ENCODE measurements at places on chromosomes 12 and 14.

GRCh38 chr12:25690996-25691864 lies 138.1 kb upstream of the LMNTD1 start:
- no peak for DNase-seq

GRCh38 chr12:78885466-78885865 lies 20.9 kb downstream of the SYT1 start:
- no peak for DNase-seq

GRCh38 chr12:100433701-100434100 lies 40.0 kb upstream of the NR1H4 start:
- no peak for DNase-seq

GRCh38 chr12:106288494-106289195 lies 13.9 kb upstream of the TCP11L2 start:
- peak; percentile 84 for DNase-seq

GRCh38 chr14:70706177-70706576 lies 64.5 kb downstream of the TTC9 start:
- no peak for DNase-seq

DNA sequence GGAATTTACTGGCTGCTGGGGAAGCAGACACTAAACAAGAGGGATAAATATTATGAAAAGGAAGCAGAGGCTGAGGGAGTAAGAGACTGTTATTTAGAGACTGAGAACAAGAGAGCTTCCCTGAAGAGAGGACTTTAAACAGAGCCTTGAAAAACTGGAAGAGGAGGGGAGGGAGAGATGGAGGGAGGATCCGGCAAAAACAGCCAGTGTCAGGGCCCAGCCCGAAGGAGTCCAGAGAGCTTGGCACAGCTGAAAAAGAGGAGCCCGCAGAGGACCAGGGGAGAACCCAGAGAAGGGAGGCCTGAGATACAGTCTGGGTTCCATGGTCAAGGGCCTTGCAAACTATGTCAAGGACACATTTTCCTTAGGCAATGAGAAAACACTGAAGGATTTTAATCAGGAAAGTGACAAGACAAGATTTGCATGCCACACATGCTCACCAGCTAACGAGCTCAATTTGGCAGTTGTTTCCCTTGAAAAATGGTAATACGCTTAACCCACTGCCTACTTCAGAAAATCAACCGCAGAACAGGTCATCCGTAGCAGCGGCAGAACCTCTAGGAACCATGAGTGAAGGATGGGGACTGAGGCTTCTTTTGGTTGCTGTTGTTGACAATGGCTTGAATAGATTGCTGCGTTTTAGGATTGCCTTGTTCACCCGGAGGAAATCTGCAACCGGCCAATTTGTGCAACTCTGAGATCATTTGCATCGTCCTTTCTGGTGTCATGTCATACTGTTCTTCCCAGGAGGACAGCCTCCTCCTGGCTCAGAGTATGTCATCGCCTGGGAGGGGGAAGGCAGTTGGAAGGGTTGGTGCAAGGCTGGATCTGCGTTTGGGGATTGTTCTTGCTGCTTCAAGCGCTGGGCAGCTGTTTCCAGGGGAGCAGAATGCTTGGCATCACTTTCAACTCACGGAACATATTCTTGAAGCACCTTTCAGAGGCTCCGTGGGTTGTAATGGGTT lies 108.2 kb downstream of the PRMT8 start:
- no peak for DNase-seq

DNA sequence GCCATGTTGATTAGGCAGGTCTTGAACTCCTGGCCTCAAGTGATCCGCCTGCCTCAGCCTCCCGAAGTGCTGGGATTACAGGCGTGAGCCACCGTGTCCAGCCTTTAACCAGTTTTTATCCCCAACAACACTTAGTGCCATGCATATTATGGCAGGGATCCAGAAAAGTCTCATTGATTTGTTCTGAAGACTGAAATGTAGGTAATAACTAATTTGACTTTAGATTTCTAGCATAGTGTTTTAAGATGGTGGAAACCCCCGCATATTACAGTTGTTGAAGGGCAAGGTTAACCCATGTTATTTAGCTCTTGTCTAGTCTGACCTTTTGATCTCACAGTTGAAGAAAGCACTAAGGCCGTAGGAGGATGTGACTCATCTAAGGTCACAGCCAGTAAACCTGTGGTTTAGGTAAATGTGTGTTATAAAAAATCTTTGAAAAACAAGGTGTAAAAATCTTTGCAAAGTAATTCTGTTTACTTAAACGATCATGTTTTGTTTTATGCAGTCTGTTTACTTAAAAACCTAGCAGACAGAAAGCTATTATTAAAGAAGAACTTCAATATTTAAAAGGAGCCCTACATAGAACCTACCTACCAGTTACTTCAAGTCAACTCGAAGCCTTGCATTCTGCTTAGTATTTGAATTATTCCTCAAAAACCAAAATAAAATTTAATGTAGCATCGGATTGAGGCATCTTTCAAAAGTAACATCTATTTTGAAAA lies 24.8 kb downstream of the BICDL1 start:
- no peak for DNase-seq

- DNase-seq: no peak
Observed at GRCh38 chr14:69959136-69959535, 79.9 kb downstream of the SMOC1 start.

DNA sequence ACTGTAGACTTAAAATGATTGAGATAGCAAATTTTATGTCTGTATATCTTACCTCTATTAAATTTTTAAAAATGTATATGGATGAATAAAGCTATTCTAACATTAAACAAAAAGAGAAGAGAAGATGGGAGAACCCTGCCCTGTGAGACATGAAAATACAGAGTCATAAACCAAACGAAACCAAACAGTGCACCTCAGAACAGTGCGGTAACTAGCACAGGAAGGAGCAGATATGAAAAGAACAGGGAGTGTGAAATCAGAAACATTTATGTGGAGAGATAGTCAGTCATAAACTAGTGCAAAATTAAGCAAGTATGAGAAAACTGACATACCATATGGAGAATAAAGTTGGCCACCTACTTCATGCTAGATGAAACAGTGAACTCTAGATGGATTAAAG lies 135.1 kb downstream of the ERC1 start:
- DNase-seq: no peak

GRCh38 chr12:124661341-124661740 lies 93.9 kb upstream of the NCOR2 start:
- no peak for DNase-seq

GRCh38 chr14:58288106-58288792 lies 10.1 kb upstream of the ARID4A start:
- no peak for DNase-seq

GRCh38 chr12:124824195-124824594 lies 39.5 kb downstream of the SCARB1 start:
- no peak for DNase-seq

DNA sequence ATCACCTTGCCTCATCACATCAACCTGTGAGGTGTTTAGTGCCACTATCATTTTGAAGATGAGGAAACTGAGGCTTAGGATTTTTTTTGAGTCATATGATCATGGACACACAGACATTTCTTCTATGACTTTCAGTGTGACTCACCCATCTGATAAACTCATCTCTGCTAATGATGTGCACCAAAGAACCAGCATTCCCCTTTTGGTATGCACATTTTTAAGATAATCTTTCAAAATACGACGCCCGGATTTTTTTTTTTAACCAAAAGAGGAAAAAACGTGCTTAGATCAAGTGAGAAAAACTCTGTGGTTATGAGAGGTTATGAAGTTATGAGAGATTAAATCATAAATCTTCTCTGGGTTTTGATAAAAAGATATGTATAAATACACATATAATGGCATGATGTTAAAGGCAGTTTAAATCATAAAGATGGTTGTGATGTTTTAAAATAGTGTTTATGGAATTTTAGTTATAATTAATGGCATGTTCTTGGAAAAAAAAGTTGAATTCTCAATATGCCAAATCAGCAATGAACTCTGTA lies 948.1 kb downstream of the TMTC2 start:
- no peak for DNase-seq

DNA sequence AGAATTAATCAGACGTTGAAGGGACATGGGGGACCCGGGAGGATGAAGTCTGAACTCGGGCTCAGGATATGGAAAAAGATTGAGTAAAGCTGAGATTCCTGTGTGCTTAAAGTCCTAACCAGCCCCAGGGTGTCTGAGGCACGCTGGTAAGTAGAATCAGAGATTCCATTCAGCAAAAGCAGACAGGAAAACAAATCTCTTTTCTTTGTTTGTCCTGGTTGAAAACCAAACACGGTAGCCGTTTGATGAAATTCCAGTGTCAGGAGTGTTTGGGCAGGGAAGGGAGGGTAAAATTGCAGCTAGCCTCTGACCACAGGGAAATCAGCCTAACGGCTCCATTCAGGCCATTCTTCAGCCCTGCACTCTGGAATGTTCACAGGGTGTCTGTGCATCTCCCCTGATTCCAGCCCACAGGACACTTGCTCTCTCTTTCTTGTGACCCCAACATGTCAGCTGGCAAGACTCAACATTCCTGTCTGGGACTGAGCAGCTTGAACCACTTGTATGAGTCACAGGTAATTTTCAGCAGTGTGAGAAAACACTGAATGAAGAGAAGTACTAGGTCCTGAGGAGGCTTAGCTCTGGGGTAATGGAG lies 31.0 kb downstream of the NINJ2 start:
- DNase-seq: peak; percentile 88

DNA sequence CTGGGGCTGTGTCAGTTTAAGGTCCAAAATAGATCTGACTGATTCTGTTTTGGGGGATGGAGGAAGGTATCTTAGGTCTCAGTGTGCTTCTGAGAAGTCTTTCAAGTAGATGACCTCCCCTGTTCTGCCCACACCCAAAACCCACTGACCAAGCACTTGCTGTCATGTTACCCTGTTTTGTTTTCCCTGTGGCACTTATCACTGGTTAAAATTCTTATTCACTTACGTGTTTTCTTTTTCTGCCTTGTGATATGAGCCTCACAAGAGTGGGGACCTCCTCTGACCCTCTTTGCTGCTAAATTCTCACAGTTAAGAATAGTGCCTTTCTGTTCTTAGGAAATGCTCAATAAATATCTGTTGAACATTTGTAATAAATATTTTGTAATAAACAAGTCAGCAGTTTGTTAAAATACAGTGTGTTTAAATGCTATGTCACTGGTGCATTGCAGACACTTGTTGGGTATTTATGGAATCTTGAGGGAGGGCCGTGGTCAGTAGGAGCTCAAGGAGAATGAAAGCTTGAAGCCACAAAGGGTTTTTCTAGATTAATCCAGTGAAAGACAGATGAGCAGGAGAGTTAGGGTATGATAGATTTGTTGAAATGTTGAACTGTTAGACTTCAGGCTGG lies 20.9 kb downstream of the PLEKHA5 start:
- no peak for DNase-seq

DNA sequence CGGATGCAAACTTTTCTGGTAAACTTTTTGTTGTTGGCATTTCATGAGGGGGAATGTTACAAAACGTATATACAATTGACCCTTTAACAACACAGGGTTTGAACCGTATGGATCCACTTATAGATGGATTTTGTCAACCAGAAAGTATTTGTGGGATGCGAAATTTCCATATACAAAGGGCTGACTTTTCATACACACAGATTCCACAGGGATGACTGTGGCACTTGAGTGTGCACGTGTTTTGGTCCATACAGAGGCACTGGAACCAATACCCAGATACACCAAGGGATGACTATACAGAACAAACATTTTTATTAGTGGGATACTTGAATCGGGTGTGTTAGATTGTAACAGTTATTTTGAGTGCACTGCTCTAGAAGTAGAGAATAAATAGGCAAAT lies 29.8 kb upstream of the CCT2 start:
- no peak for DNase-seq

DNA sequence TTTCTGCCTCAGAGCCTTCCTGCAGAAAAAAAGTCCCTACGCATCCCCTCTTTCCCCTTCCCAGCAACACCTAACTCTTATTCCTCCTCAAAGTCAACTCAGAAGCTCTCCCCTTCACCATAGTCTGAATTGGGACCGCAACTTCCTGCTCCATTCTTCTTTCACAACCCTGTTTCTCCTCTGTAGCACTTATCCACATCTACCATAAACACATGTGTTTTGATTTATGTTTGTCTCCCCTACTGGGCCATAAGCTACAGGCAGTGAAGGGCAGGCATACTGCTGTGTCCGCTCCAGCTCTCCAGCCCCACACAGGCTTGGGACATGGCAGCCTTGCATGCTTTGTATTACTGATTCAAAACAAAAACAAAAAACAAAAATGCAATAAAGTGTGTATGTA lies 5.9 kb downstream of the SDR9C7 start:
- DNase-seq: no peak

- DNase-seq: no peak
Observed at GRCh38 chr14:76055330-76055729, 69.8 kb downstream of the IFT43 start.

- DNase-seq: no peak
Observed at GRCh38 chr12:89424389-89424788, 72.1 kb upstream of the DUSP6 start.
